ENCODE measurements at places on chromosomes 1 and 21.
A peak's percentile ranks its signal among the peaks of the same experiment; 100 is the strongest.

DNA sequence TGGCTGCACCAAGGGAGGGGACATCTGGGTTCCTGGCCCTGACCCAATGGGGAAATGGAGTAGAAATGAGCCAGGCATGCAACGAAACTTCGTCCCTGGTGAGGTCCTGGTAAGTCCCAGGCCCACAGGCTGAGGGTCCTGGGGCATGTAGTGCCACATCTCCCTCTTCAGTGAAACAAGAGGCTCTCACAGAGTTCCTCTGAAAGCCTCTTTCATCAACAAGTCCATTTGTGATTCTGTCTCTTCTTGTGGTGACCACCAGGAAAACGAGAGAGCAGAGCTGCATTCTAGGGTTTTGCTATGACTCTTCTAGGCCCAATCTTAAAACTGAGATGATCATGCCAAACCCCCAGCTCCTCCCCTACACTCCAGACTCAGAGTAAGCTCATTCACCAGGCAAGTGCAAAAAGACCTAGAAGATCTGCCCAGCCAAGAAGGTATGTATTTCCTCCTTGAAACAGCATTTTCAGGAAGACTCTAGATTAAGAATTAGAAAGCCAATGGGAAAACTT is 24.3 kb upstream of the RNF220 start:
- DNase-seq, result no peak

DNA sequence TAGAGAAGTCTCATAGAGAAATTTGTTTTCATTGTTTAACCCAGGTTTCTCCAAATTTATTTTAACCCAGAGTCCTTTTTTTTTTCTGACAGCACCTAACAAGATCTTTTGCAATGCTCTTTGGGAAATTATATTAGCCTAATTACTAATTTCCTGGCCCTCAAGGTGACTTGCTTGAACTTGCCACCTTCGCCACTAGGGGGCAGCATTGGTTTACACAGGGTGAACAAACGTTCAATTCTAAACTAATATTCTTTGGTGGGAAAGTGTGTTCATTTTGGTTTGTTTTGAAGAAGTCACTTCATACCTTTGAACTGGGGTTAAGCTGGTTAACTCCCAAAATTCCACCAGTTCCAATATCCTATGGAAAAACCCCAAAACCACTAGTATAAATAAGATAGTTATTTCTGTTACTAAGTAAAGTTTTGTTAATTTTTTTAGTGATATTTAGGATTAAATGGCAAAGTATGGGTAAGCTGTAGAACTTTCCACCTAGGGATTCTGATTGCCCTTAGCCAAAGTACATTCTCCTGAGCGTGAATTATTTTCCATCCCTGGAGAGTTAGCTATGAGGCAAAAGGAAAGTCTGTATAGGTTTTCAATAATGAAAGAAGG is 13.0 kb downstream of the CCDC190 start:
- peak; percentile 62 for DNase-seq

GRCh38 chr1:221795380-221795779 is 53.5 kb upstream of the DUSP10 start:
- DNase-seq, result no peak

DNA sequence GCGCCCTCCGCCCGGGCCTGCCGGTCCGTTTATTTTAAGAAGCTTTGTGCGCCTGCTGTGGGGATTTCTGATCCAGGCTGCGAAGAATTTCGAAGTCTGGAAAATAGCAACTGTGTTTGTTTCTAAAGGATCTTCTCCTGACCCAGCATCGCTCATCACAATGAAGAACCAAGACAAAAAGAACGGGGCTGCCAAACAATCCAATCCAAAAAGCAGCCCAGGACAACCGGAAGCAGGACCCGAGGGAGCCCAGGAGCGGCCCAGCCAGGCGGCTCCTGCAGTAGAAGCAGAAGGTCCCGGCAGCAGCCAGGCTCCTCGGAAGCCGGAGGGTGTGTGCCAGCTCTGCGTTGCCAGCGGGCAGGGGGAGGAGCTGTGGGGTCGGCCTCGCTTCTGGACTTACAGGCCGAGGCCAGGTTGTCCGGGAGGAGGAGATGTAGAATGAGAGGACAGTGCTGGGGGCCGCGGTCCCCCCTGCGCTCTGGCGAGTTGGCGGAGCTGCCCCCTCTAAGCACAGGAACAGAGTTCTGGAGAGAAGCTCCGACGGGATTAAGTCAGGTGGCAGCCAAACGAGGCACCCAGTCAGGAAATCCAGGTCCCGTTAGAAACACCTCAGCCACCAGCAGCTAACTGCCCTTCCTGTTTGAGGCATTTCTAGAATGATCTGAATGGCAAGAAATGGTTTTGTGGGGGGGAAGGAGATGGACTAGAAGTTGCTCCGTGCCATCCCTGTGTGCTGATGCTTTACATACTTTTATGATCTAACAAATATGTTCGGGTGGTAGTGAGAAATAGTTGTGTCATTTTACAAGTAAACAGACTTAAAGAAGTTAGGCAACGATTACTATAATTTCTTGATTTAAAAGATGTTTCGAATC is 948 bp downstream of the TXLNA start:
- peak; percentile 32 for DNase-seq

- peak; percentile 22 for DNase-seq
Observed at GRCh38 chr1:41241749-41242341, at the start of gene SCMH1. Gene SCMH1 (minus strand): TSS chr1:41242306. CDS start chr1:41186133, 56,173 bp downstream.

DNA sequence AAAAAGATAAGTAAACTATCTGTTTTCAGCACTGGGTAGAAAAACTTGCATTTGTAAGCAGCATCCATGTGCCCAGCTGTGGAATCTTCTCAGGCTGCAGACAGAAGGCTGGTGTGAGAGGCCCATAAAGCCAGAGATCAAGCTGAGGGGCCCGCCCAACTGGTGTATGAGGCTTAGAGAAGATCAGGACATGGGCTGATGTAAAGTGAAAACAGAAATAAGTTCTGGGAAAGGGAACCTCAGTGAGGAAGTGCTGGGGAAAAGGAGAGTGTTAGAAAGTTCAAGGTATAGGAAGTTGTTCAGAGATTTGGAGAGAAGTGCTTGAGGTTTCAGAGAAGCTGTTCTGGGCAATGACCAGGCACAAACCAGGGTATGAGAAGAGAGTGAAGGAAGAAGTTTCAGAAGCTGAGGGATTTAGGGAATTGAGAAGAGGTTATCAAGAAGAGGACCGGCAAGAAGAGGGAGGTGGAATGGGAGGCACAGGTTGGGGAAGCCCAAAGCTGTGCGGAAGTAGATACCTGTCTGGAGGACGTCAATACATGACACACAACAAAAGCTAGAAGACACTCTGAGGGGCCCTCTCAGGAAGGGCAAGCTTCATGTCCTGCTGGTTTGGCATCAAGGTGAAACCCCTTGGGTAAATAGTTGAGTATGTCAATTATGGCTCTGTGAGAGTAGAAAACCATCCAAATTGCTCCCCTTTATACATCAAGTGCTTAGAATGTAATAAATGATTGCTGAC is 2.7 kb upstream of the CD5L start:
- no peak for DNase-seq

DNA sequence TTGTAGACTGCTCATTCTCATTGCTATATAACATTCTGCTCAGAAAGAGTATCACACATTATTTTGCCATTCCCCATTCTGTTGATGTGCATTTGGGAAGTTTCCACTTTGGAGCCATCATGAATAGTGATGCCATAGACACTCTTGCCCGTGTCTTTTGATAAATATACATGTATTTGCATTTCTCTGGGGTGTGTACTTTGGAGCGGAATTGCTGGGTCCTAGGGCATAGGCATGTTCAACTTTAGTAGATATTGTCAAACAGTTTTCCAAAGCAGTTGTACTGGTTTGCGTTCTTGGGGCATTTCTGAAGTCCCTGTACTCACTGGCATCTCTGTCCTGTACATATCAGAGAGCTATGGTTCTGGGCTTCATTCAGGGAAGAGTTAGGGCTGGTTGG is 52.1 kb downstream of the PIK3CD start:
- no peak for DNase-seq

- no peak for DNase-seq
Observed at GRCh38 chr1:162298266-162298665, 78.4 kb downstream of the SPATA46 start.

DNA sequence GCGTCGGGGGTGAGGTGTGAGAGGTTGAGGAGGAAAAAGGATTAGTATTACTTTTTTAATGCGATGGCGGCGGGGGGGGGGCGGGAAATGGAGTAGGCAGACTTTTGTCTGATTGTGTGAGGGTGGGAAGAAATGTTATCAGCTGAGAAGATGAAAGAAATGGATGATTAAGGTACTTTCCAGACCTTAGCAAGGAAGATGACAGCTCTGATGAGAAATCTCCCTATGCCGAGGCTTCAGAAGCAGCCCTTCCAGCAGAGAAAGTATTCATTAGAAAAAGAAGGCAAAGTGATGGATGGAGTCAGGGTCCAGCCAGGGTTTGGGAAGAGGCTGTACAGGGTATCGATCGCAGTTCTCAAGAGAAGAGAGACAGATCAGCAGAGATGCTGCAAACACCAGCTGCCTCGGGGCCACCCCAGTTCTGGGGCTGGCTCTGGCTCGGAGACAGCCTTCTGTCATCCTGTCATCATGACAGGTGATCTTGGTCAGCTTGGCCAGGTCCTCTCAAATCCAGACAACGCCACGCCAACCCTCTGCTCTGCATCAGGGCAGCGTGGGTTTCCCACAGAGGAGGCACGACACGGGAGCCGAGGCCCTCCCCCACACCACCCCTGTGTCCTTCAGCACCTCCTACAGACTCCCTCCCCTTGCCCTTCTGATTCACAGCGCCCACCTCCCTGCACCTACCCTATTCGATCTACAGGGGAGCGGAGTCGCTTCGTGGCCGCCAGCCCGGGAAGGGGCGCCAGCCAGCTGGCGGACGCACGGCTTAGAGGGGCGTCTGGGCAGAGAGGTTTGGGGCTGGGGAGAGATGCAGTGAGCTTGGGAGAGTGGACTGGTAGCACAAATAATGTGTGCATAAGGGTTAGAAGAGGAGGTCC is 674 bp upstream of the ATXN7L2 start:
- DNase-seq, result no peak

- no peak for DNase-seq
Observed at GRCh38 chr21:38077569-38077968, 161.3 kb upstream of the KCNJ6 start.
